Heart left ventricle (tissue), 16 donors: ENCODE measurements at places on chromosomes 2 and 18. TPM values are rescaled to one million over a fixed set of nuclear protein-coding genes. Genes with fewer than 3 reads are reported as not detected.

Gene RAD51AP2
- 0.18 TPM for total RNA-seq

GRCh38 chr2:182360663-182361260 lies 66.1 kb downstream of the PDE1A start:
- no peak for DNase-seq

DNA sequence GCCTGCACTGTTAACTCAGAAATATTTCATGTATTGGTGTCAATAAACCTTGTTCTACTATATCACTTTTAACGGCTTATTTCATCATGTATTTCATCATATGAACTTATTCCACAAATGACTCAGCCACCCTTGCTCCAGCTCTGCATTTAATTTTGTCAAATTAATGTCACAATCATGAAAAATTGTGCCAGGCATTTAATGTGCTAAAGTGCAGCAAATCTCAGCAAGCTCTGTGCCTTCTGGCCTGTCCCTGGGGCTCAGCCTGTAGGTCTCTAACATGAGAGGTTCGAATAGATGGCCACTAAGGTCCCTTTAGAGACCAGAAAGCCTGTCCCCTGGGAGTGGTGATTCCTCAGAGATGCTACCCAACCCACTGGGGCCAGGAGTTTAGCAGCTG lies 28.6 kb downstream of the BOD1L2 start:
- no peak for DNase-seq

DNA sequence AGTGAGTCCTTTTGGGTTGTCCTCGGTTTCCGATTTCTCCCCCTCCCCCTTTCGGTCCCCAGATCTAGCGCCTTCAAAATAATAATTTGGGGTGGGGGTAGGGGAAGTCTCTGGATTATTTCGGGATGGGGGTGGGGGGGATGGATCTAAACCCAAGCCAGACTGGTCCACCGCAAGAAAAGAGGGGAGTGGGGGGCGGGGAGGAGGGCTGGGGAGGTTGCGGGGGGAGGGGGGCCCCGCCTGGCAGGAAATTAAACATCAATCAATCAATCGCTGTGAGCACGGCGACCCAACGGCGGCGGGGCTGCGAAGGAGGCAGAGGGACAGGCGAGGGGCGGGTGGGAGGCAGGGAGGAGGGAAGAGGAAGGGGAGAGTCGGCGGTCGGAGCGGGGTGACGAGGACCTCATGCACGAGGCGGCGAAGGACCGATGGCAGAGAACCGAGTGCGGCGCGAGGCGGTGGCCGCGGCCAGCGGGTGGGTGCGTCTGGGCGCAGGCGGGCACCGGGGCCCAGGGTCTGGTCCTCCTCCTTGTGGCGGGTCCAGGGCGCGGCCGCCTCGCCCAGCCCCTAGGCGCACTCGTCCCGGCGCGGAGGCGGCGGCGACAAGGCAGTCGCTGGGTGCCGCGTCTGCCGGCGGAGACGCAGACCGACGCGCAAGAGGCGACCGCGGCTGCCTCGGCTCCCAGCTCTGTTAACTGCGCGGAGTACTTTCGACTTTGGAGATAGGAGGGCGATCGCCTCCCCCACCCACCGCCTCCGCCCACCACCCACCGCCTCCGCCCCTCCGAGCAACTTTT lies 468 bp upstream of the SATB2 start:
- DNase-seq, result peak; percentile 23

- no peak for DNase-seq
Measured at GRCh38 chr2:16093639-16094529, 153.5 kb downstream of the MYCN start.

Gene PROKR1
- not detected for total RNA-seq

DNA sequence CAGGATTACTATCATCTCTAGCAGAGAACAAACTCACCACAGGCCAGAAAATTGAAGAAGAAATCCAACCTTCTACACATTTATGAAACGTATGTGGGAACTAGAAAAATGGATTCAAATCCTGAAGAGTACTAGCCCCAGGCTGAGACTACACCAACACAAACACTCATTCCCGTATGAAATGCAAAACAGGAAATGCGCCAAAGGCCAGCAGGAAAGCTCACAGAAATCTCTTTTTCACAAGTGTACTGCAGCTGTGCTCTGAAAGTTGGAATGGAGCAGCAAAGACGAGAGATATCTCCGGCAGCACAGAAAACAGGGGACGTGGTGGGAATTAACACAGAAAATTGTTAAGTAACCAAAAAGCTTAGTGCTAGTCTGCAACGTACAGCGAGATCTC lies 913.5 kb downstream of the TDRD15 start:
- DNase-seq, result peak; percentile 42

Gene RNF125
- total RNA-seq, result 3.8 TPM

DNA sequence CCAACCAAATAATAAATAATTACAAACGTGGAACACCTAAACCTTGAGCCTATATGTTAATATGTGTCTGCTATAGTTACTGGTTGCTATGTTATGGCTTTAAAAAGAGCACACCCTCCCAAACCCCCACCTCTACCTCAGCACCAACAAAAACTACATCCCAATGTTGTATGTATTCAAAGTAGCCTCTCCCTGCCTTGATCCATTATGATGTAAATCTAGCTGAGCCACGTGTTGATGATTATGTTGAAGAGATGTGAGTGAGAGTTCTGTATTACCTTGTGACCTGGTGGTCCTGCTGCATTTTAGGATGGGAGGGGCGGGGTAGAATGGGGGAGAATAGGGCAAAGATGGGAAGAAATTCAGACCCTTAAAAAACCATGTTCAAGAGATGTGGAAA lies 4.8 kb downstream of the MFSD6 start:
- no peak for DNase-seq

DNA sequence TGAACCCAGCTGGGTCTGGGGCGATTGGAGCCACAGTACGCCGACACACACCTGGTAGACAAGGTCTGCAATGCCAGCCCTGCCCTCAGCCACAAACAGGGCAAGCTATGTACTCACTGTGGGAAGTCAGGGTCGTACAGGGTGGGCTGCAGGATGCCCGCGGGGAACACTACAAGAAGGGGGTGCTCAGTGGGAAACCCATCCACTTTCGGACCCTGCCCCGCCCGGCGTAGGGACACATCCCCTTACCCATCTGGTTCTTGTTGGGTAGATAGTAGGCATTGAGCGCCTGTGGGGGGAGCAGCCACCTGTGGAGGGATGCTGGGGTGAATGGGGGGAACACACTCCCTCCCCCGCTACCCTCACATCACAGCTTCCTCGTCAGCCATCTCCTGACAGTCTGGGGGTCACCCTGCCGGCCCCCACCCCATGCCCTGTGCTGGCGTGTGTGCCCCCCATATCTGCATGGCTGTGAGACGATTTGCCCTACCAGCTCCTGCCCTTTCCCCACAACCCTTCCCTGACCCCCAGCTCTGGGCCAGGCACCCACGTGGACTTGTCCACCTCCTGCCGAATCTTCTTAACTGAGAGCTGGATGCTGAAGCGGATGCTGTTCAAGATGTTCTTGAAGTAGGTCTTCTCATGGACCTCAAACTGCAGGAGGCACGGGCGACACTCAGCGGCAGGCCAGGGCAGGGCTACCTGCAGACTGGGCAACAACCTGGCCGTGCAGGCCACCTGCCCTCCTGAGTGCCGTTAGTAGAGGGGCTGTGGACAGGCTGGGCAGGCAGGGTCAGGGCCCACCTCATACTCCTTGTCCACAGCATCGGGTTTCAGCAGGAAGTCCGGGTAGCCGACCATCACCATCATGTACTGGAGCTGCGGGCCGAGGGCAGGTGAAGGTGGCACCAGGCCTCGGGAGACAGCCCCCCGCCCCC lies 5.1 kb downstream of the ECEL1 start:
- no peak for DNase-seq

Gene STK39
- 23.6 TPM for total RNA-seq

Gene ABCA12
- total RNA-seq, result not detected

GRCh38 chr2:205280596-205281236 lies 401.6 kb upstream of the NRP2 start:
- no peak for DNase-seq

Gene DSC2
- 28.2 TPM for total RNA-seq

GRCh38 chr2:60154142-60154541 lies 399.3 kb downstream of the BCL11A start:
- no peak for DNase-seq

DNA sequence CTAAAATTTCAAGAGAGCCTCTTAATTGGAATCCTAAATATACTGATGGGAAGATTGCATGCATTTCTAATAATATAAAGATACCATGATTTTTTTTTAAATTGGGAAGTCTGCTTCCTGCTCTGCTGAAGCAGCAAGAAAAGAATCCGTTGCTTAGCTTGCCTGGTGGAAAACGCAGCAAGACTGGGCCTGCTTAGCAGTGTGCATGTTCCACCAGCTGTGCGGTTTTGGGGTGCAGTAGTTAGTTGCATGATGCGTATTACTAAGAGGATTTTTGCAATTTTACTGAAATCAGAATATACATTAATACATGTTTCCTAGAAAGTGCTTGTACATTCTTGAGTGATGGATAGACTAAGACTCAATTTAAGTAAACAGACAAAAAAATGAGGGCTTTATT lies 319.9 kb downstream of the CMPK2 start:
- DNase-seq, result no peak

DNA sequence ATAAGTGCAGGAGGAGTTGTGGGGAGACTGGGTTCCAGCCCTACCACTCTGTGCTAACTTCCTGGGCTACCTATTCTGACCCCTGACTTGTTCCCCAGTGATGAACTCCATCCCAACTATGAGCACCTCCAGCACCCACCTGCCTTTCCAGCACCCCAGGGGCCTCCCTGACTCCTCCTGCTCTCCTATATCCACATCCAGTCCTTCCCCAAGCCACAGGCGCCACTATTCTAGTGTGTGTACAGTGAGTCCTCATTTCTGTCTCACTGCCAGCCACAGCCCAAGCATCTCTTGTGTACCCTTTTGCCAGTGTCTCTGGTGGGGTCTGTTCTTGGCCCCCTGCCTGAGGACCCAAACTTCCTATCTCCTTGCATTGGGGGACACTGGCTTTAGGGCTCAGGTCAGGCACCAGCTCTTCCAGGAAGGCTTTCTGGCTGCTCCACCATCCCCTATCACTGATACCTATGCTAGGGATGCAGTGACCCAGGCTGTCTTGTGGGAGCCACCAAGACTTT lies 145.2 kb downstream of the INHBB start:
- DNase-seq, result no peak

- DNase-seq, result no peak
Measured at GRCh38 chr18:33673689-33674088, 95.7 kb downstream of the ASXL3 start.

DNA sequence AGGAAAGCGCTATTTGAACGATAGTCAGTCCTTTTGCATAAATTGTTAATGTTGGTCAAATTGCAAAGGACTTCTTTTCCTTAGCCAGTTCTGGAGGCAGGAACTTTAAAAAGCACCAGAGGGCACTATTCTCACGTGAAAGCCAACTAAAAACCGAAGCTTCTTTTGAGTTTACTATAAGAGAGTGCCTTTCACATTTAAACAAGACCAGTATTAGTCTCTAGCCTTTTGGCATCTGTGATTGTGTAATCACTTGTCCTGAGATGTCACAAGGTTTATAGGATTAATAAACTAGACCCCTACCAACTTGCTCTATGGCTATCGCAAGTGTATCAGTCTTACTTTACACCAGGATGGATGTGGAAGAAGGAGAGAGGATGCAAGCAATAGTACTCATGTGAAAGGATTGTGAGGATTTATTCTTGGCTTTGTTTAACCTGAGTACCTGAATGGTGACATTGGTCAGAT lies 14.4 kb upstream of the STAT4 start:
- no peak for DNase-seq

DNA sequence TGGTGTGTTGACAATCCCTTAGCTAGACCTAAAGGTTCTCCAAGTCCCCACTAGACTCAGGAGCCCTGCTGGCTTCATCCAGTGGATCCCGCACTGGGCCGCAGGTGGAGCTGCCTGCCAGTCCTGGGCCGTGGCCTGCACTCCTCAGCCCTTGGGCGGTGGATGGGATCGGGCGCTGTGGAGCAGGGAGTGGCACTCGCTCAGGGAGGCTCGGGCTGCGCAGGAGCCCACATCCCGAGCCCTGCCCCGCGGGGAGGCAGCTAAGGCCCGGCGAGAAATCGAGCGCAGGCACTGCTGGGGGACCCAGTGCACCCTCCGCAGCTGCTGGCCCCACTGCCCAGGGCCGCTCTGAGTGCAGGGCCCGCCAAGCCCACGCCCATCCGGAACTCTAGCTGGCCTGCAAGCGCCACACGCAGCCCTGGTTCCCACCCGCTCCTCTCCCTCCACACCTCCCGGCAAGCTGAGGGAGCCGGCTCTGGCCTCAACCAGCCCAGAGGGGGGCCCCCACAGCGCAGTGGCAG lies 20.8 kb upstream of the ROCK1 start:
- DNase-seq, result no peak

DNA sequence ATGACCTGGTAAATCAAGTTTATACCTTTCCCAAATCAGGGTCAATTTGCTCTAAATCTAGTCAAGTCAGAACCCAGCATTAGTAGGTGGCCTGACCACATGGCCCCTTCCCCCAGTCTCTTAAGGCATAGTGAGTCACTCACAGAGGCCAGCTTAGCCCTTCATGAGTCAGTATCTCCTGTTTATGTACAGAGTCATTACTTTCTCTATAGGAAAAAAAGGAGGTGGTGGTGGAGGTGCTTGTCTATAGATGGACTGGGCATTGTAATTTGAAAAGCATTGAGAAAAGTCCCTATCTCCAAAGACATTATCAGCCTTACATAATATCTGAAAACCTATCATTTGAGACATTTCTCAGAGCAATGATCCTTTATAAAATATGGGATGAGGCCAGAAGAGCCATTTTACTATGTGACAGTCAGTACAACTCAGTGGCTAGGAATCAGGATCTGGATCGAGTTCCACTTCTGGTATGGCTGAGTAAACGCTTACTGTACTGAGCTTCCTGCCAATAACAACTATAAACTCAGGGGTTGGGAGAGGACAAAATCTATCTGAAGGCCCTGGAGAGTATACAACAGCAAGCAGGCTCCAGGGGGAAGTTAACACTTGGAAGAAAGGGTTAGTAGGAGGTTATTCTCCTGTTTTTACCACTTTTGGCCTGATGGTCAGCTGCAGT lies 22.5 kb upstream of the SIGLEC15 start:
- DNase-seq, result no peak

- no peak for DNase-seq
Measured at GRCh38 chr2:147067136-147067535, 777.7 kb upstream of the ACVR2A start.

Gene ALPG
- not detected for total RNA-seq

DNA sequence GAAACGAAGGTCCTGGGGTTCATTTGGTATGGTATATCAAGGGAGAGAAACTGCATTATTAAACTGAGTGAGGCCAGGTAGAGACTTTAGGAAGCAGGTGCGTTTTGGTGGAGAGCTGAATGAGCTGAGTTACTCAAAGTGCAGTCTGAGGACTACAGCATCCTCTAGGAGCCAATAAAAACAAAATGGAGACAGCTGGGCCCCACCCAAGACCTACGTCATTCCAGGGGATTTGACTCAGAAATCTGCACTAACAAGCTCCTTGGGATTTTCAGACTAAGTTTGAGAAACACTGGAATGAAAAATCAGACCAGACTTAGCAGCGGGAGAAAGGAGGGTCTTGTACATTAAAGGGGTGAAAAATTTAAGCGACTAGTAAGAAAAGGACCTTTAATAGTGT lies 131.5 kb downstream of the UXS1 start:
- peak; percentile 46 for DNase-seq

- DNase-seq, result no peak
Measured at GRCh38 chr2:223894009-223894408, 51.1 kb downstream of the WDFY1 start.
